ENCODE measurements at places on chromosomes 16 and 17.

GRCh38 chr17:49409066-49409465 lies 5.6 kb downstream of the PHB1 start:
- no peak for DNase-seq

DNA sequence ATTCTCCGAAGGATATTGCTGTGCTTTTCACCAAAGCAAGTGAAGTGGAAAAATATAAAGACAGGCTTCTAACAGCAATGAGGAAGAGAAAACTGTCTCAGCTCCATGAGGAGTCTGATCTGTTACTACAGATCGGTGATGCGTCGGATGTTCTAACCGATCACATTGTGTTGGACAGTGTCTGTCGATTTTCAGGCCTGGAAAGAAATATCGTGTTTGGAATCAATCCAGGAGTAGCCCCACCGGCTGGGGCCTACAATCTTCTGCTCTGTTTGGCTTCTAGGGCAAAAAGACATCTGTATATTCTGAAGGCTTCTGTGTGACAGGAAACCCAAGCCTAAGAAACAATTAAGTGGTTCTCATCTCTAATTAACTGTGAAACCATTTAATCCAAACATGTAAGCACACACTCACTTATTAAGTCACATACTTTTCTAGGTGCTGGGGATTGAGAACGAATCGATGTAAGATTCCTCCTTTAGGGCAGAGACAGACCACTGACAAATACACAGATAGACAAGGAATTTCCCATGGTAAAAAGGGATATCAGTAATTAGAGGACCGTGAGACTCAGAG lies 22.8 kb downstream of the SLFN5 start:
- no peak for DNase-seq

- no peak for DNase-seq
These were observed 134.3 kb downstream of the TMEM132E start for GRCh38 chr17:34713687-34714086.

- no peak for DNase-seq
These were observed 19.9 kb downstream of the LGALS3BP start for GRCh38 chr17:78959803-78960202.

GRCh38 chr16:69890114-69890891 lies 60.8 kb upstream of the CLEC18A start:
- DNase-seq: no peak

DNA sequence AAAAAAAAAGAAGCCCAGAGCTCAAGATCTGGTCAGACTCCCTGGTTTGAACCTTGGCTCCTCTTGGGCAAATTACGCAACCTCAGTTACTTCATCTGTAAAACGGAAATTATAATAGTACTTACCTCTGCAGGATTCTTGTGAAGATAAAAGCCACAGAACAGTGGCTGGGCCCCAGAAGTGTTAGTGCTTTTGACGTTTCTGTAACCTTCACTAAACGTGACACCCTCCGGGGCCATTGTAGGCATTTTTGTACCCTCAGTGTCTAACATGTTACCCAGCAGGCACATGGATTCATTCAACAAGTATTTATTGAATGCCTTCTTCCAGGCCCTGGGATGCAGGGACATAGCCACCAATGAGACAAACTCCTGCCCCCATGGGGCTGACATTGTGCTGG lies 58.0 kb downstream of the PITPNC1 start:
- DNase-seq: peak; percentile 55

Measured in effector memory CD4-positive, alpha-beta T cell (primary cell).